AML-193 (cell line): ENCODE measurements at places on chromosomes 12 and 14.
A peak's percentile ranks its signal among the peaks of the same experiment; 100 is the strongest.

GRCh38 chr12:109734219-109735000 lies 20.8 kb downstream of the FAM222A start:
- DNase-seq, result no peak

GRCh38 chr12:16763901-16764300 lies 157.9 kb upstream of the LMO3 start:
- no peak for DNase-seq

- DNase-seq, result no peak
Measured at GRCh38 chr14:24441485-24441884, 1.1 kb downstream of the SDR39U1 start.

DNA sequence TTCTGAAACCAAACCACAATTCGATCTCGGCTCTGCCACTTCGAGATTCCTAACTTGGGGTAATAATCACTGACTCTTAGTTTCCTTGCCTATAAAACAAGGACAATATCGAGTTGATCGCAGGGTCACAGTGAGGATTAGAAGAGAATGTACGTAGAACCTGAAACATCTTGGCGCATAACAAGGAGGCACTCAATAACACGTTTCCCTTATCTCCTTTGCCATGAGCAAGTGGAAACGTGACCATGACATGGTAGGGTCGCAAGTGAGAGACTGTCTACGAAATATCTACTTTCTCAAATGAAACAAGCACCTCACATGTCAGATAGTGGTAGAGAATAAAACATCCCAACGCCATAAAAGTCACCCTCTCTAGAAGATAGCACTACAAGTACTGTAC lies 2.3 kb downstream of the DICER1 start:
- DNase-seq, result peak; percentile 9

GRCh38 chr14:61675291-61675690 lies 20.0 kb upstream of the HIF1A start:
- no peak for DNase-seq

GRCh38 chr12:54603872-54604271 lies 15.4 kb upstream of the PPP1R1A start:
- DNase-seq, result no peak

- no peak for DNase-seq
Measured at GRCh38 chr12:96861656-96862055, 45.4 kb upstream of the NEDD1 start.

DNA sequence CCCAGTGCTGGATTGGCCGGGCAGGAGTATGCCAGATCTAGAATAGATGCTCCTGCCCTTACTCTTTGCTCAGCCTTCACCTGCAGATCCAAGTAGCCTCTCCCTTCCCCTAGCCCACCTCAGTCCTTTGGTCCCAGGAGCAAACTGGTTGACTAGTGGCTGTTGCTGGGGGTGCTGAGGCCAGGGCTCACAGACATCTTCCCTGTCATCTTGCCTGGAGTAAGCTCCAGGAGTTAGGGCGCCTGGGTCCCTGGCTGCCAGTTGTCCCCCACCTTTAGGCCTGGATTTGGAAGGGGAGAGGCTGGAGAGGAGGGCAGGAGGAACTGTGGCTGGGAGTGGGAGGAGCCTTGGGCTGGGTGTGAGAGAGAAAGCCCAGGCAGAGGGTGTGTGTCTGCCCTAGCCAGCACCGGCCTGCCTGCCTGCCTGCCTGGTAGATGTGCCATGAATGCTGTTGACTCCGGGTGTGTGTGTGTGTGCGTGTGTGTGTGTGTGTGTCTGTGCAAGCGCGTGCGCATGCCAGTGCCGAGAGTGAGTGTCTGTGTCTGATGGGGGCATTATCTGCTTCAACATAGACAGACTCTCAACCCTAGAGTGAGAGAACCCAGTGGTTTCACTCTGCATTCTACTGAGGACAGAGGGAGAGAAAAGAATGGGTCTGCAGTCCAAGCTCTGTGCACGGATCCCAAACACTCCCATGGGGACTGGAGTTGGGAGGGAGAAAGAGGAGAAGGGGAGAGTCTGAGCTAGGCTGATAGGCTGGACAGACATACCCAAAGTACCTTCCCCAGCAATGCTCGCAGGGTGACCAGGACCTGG lies 845 bp upstream of the RARG start:
- DNase-seq, result peak; percentile 26

DNA sequence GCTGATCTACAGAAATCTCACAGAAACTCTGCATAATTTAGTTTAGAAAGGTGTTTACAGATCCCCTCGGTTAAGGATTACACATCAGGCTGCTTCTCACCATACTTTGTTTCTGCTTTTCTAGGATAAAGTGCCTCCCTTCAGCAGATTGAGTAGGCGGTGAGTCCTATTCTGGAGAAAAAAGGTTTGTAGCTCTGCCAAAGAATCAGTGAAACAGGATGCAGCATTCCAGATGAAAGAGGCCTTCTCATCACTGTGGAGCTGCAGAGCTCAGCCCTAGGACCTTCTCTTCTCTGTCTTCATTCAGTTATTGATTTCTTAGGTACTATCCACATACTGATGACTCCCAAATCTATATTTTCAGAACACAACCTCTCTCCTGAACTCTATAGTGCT lies 155.5 kb upstream of the KRR1 start:
- no peak for DNase-seq

- no peak for DNase-seq
Measured at GRCh38 chr14:23492618-23493272, 23.2 kb downstream of the NGDN start.

GRCh38 chr12:12229556-12230092 lies 37.2 kb downstream of the LRP6 start:
- no peak for DNase-seq

GRCh38 chr14:56687123-56687522 lies 107.5 kb downstream of the TMEM260 start:
- DNase-seq, result no peak

- no peak for DNase-seq
Measured at GRCh38 chr14:92596331-92596907, 82.8 kb downstream of the RIN3 start.

- DNase-seq, result no peak
Measured at GRCh38 chr14:91324606-91325575, 80.4 kb upstream of the GPR68 start.

DNA sequence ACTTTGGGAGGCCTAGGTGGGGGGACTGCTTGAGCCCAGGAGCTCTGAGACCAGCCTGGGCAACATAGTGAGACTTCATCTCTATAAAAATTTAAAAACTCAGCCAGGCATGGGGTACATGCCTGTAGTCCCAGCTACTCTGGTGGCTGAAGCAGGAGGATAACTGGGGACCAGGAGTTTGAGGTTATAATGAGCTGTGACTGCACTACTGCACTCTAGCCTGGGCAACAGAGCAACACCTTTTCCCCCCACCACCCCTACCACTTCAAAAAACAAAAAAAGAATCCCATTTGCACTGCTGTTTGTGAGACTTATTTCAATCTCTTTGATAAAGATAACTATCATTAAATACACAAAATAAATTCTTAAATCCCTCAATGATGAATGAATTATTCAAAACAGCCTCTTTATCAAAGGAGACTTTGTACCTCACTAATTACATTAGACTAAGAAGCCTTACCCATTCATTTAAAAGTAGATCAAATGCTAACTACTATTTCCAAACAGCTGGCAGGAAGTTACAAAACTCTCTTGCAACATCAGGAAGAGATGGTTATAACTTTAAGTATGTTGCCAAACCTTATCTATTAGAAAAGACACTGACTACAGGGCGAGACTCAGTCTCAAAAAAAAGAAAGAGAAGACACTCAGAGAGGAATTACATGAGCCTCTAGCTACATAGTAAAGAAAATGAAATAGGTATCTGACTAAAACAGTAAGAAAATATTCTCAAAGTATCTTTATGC lies 14.7 kb downstream of the BLTP3B start:
- DNase-seq, result peak; percentile 90

DNA sequence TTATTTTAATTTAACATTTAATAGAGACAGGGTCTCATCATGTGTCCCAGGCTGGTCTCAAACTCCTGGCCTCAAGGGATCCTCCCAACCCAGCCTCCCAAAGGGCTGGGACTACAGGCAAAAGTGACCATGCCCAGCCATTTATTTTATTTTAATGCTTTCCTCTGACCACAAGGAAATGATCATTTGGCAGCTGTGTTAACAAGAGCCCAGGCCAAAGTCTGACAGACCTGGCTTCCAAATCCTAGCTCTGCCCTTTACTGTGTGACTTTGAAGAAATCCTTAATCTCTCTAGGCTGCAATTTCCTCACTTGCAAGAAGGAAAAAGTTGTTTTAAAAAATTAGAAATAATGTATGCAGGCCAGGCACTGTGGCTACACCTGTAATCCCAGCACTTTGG lies 16.7 kb upstream of the GCH1 start:
- DNase-seq, result no peak

DNA sequence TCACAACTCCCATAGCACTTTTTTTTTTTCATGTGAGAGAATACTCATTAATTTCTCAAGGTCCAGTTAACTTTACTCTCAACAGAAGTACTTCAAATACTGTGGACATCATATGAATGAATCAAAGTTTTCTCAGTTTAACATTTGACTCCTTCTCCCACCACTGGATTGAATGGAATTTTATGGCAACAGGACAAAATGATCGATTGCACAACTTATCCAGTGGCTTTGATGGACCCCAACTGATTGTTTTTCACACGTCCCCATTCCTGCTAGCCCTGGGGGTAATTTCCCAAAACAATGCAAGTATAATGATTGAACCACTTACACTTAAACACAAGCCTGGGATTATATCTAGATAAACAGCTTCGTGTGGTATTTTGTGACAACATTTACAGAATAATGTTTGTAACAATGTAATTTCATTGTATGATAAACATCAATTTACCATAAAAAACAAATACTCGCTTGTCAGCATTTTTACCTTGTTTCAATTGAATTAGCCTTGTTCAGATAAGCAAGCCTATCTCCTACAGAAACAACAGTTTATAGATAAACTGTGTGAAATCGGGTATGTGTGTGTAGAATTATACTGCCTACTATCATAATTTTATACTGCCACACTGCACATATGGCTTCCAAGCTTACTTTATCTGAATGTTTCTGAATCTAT lies 60.9 kb downstream of the SOX5 start:
- no peak for DNase-seq

GRCh38 chr12:50039151-50039835 lies 14.0 kb upstream of the RACGAP1 start:
- peak; percentile 63 for DNase-seq

DNA sequence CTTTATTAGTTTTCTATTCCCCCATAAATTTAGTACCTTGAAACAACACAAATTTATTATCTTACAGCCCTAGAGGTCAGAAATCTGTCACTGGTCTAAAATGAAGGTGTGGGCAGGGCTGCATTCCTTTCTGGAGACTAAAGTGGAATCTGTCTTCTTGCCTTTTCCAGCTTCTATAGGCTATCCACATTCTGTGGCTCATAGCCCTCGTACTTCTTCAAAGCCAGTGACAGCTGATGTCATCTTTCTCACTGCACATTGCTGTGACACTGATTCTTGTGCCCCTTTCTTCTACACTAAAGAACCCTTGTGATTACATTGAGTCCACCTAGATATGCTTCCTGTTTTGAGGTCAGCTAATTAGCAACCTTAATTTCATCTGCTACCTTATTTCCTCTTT lies 23.2 kb upstream of the DCN start:
- no peak for DNase-seq

- no peak for DNase-seq
Measured at GRCh38 chr14:101440496-101440895, 120.8 kb upstream of the DIO3 start.

GRCh38 chr12:66999141-66999540 lies 270.0 kb upstream of the CAND1 start:
- no peak for DNase-seq

DNA sequence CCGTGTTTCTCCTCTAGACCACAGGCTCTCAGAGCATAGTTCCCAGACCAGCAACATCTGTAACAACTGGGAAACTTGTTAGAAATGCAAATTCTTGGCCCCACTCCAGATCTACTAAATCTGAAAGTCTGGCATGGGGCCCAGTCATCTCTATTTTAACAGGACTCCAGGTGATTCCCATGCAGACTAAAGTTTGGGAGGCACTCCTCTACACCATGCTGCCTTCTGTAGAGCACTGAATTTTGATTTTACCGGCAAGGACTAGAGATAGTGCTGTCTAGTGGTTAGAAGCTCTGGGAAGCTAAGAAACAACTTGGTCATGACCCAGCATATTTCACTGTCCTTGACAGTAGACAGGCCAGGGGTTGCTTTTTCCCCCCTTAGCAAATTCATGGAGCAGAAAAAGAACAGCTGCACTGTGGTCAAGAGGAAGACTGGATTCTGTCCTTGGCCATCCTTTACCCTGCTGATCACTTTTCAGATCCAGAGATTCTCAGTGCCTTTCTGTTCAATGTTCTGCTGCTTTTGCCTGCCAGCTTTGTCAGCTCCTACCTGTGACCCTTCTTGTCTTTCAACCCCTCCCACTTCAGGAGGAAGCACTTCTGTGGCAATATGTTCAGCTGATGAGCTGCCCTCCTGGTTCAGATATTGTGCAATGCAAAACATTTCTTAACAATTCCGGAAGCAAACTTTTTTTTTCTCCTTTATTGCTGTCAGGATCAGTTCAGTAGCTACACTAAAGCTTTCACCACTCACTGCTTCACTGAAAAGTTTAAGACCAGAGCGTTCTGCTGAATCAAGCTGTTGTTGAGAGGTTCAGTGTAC lies 133.8 kb upstream of the NUDT4 start:
- peak; percentile 94 for DNase-seq

DNA sequence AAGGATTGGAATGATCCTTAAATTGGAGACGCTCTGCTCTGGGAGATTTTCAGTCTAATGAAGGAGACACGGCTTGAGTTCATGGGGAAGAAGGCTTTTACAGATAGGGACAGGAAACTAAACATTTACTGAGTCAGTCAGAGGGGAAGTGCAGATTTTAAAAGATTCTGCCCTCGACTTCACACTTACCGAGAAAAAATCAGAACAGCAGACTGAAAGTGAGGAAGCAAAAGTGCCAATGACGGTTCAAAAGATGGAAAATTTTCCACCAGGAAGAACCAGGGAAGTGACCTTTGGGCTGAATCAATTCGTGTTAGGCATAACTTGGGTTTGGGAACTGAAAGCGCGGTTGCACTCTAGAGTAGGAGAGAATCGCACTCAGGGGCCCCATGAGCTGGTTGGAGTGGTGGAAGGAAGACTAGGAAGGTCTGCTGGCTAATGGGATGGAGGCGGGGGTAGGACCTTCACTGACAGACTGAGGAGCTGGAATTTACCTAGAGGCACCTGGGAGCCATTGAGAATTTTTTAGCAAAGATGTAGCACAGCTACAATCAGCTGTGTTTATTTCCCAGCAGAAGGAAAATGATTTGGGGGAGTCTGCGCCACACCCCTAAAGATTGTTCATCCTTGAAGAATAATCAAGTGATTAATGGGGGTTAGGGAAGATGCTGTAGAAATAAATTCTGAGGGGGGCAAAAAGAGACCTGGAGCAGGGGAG lies 1.2 kb downstream of the KCNK13 start:
- no peak for DNase-seq

DNA sequence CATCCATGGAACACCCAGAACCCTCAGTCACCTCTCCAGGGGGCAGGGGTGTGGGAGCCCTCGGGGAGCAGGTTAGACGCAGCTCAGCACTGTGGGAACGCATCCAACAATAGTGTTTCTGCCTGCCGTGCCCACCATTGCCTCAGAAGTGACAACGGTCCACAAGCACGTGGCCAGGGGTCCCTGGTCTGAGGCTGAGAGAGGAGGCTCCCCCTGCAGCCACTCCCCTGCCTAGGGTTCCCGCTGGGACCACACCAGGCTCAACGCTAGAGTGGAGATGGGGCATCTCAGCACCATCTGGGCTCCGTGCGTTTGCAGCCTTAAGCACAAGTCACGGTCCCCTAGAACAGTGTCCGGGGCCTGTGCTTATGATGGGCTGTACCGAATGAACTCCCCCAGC lies 62.7 kb downstream of the TESC start:
- DNase-seq, result no peak
